Smooth muscle cell of the pulmonary artery (primary cell): ENCODE measurements at places on chromosomes 16 and 17. TPM values are rescaled to one million over a fixed set of nuclear protein-coding genes. Genes with fewer than 3 reads are reported as not detected.

The MT4 gene
- not detected in 2 replicates for total RNA-seq

The MYOCD gene
- total RNA-seq, result 1.4 and 3.0 TPM in 2 replicates

The HSBP1 gene
- 110 and 121 TPM in 2 replicates for total RNA-seq

The RFWD3 gene
- 14.1 and 15.5 TPM in 2 replicates for total RNA-seq

The KRT17 gene
- total RNA-seq, result 3.0 and 9.0 TPM in 2 replicates

The AURKB gene
- total RNA-seq, result 2.8 and 5.5 TPM in 2 replicates

The EPX gene
- not detected in 2 replicates for total RNA-seq

The NKIRAS2 gene
- 41.7 and 42.9 TPM in 2 replicates for total RNA-seq

The TAT gene
- total RNA-seq, result not detected in 2 replicates

The PSME3 gene
- 60.6 and 62.2 TPM in 2 replicates for total RNA-seq

The PERCC1 gene
- total RNA-seq, result not detected in 2 replicates

The SRSF1 gene
- total RNA-seq, result 282 and 286 TPM in 2 replicates

The MYH2 gene
- total RNA-seq, result not detected in 2 replicates
